Esophagus muscularis mucosa (tissue), 4 donors: ENCODE measurements at places on chromosomes 11 and 22. TPM values are rescaled to one million over a fixed set of nuclear protein-coding genes. Genes with fewer than 3 reads are reported as not detected.

DNA sequence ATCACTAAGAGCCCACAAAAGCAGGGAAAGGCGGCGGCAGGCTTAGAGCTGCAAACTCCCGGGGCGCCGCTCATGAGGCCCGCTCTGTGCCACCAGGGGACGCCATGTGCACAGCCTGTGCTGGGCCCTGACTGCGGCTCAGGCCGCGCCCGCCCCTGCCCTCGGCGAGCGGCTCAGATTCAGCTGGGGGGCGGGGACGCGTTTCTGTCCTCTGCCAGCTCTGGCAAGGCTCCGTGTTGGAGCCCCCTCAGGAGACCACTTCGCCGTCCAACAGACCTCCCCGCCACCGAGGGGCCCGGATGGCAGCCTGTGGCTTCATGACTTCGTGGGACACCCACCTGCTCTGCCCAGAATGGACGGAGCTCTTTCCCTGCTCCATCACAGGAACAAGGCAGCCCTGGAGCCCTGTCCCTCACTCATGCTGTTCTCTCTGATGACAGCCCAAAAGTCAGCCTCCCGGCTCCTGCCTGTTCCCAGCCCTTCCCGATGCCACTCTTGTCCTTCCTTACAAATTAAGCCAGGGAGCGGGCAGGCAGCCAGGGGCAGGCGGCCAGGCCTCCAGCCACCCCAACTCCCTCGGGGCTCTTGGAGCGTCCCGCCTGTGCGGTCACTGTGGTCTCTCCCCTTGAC is 69.1 kb downstream of the NAT10 start:
- DNase-seq: peak; percentile 94

DNA sequence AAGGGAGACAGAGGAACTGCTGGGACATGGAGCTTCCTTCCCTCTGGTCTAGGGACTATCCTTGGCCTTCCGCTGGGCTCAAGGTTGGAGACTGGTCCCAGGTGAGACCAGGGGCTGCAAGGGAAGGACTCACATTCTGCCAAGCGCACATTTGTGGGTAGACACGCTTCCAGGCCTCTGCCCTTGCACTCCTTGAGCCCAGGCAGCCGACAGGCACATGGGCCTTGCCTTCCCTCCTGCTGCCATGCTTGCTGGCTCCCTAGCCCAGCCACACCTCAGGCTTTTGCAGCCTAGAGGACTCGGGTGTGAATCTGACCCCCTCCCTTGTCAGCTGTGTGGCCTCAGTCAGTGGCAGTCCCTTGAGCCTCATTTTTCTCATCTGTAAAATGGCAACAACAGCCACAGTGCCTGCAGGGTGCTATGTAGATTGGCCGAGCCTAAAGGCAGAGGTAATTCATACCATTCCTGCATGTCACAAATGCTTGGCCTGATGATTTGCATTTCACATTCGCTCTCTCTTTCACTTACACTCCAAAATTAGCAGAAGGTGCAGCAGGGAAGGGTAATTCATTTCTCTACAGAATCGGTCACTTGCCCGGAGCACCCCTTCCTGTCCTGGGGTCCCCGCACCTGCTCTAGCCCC is 57.6 kb upstream of the NECTIN1 start:
- DNase-seq: no peak

DNA sequence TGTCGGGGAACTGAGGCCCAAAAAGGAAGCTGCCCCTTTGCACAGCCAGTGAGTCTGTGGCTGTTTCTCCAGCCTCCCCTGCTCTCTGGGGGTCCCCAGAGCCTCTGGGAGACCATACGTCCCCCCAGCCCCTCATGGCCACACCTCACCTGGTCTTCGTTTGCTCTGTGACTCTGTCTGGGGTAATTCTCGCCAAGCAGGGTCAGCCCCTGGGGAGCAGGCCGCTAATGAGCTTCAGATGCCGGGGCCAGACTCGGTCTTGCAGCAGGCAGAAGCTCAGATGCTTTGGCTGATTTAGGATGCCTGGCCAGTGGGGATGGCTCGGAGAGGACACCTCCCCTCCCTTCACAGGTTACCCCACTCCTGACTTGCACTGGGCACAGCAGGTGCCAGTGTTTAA is 24.1 kb upstream of the WNT11 start:
- no peak for DNase-seq

- peak; percentile 78 for DNase-seq
These were observed 4.4 kb downstream of the C11orf42 start for GRCh38 chr11:6209801-6210200.

- no peak for DNase-seq
These were observed 3.5 kb downstream of the KLHDC7B start for GRCh38 chr22:50548921-50549790.

DNA sequence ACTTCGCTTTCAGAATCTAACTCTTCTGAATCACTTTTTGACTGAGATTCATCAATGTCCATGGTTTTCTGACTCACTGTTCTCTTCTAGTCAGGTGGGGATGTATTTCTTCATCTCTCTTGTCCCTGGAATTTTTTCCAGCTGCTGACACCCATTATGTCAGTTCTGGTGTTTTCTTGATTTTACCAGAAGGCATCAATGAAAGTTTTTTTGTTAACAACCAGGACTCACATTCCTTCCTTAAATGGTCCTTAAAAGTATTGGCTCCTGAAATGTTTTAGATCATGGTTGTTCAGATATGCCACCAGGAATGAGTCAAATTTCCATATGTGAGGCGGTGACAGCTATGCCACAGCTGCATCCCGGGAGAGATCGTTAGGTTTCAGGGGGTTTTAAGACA is 12.9 kb downstream of the MICAL2 start:
- no peak for DNase-seq

- DNase-seq: no peak
These were observed 760.6 kb downstream of the NTM start for GRCh38 chr11:132131047-132131446.

- no peak for DNase-seq
These were observed 9.9 kb downstream of the P2RY6 start for GRCh38 chr11:73281796-73282660.

- DNase-seq: no peak
These were observed 16.2 kb upstream of the CTTN start for GRCh38 chr11:70381872-70382861.

DNA sequence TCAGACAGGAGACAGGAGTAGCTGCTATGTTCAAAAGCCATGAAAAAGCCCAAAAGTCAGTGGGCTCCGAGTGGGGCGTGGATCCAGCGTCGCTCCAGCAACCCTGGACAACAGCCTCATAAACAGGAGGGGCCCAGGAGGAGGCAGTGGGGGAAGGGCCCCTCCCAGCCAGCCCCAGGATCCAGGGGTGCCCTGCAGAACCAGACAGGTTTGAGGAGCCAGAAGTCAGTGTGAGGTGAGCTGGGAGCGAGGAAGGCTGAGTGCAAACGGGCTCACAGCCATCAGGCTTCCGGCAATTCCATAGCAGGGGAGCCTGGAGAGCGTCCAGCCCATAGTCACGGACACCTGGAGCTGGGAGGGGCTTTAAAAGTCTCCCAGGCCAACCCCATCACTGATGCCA is 217.7 kb downstream of the MN1 start:
- no peak for DNase-seq

- DNase-seq: no peak
These were observed 288.0 kb upstream of the CHORDC1 start for GRCh38 chr11:90510839-90511238.

- DNase-seq: no peak
These were observed 772 bp downstream of the TBC1D10C start for GRCh38 chr11:67404515-67405195.

DNA sequence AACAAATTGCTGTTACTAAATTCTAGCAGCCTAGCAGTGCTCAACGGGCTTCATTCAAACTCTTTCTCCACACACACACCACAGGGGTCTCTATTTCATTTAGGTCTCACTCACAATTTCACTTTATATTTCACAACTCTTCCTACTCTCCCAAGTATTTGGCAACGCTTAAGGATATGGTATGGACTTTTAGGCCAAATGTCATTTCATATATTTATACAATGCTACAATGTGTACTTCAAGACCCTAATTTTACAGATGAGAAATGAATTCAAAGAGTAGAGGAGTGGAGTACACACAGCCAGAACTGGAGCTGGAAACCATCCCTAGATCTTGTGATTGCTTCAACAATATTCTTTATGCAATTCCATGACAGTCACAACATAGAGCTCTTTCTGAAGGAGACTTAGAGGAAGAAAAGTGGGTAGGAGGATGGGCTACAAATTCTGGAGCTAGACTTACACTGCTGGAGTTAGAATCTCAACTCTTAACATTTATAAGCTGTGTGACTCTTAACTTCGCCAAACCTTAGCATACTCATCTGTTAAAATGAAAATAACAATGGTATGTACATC is 2.5 kb upstream of the MS4A13 start:
- DNase-seq: no peak

- DNase-seq: no peak
These were observed 19.1 kb downstream of the CD44 start for GRCh38 chr11:35157814-35158700.

DNA sequence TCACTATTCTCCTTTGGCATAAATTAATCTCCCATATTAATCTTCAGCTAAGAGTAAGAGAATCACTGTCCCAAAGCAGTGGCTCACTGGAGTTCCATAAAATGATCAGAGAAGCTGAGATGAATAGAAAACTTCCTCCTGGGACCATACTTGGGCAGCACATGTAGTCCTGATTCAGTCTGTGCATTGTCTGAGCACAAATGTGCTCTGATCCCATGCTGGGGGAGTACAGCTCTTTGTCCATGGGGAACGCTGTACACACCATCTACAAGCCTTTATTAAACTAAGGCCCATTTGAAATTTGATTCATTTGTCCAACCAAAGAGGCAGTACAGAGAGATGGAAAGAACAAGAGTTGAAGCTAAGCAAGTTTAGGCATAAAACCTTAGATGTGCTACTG is 147.4 kb upstream of the PGR start:
- no peak for DNase-seq

GRCh38 chr11:74786574-74786973 is 37.9 kb downstream of the RNF169 start:
- DNase-seq: no peak

- no peak for DNase-seq
These were observed 90.6 kb downstream of the CELSR1 start for GRCh38 chr22:46446799-46447198.

GRCh38 chr11:115580927-115581680 is 76.9 kb upstream of the CADM1 start:
- no peak for DNase-seq

GRCh38 chr11:95302211-95302610 is 71.2 kb upstream of the SESN3 start:
- no peak for DNase-seq

DNA sequence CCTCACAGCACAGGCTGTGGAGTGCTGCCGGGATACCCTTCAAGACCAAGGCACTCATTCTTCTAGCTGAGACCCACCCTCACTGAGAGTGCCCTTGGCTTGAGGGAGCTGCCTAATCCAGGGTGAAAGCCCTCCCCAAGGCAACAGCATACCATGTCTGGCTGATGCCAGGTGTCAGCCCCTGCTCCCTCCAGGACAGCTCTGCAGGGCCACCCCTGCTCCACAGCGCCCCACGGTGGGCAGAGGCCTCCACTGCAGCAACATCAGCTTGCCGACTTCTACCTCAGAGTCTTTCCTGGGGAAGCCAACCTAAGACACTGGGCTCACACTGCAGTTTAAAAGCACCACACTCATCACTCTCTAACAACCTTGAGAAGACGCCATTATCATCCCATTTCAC is 29.0 kb downstream of the TTLL1 start:
- no peak for DNase-seq

GRCh38 chr11:60989093-60989650 is 17.7 kb downstream of the CD6 start:
- no peak for DNase-seq

DNA sequence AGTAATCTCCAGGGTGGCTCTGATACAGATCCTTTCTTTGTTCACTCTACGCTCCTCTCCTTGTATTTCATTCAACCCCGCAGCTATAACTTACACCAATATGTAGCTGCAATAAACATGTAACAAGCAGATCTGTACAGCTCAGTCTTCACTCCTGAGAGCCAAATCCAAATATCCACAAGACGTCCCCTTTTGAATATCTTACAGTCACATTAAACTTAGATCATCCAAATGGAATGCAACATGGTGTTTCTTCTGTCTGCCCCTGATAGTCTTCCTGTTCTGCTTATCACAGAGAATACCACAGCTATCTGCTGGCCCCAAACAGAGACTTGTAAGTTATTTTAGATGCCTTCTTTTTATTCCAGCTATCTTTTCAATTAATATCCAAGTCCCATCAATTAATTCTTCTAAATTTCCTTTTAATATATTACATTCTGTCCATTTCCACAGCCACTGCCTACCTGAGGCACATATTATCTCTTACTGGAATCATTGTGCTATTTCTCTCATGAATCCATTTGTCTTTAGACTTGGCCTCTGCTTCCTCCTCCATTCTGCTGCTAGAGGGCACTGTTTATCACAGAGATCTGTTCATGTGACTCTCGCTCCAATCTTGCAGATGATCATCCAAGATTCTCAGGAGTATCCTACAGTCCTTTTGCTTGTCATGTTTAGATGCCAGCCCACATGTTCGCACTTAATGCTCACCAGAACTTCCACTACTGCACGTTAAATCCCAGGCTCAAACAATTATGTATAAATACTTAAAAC is 908.6 kb downstream of the NTM start:
- DNase-seq: no peak

DNA sequence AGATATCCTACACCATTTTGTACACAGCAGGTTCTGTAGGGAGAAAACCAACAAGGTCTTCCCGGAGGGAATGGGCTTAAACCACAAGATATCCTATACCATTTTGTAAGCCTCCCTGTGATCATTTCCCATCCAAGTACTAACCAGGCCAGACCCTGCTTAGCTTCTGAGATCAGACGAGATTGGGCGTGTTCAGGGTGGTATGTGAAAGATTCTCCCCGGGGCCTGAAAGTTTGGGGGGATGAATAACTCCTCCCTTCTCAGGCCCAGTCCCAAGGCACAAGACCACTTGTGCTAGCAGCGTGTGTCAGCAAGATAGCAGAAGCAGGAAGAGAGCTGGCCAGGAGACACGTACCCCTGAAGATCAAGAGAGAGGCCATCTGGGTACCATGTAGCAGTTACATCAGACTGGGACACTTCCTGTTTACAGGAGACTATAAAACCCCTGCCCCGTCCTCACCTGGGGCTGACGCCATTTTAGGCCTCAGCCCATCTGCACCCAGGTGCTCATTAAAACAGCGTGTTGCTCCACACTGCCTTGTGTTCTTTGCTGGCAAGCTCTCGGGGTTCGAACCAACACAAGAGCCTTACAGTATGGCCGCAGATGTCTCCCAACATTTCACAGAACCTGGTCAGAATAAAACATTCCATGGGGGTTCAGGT is 17.3 kb downstream of the MIF start:
- DNase-seq: no peak

The ARFIP2 gene
- total RNA-seq: 51.2 TPM

The TTC9C gene
- 12.9 TPM for total RNA-seq

The USP2 gene
- 9.9 TPM for total RNA-seq

The TIGD3 gene
- total RNA-seq: not detected

The CEND1 gene
- 3.2 TPM for total RNA-seq

The MUC2 gene
- total RNA-seq: 0.34 TPM

The P4HA3 gene
- total RNA-seq: 2.1 TPM

The PIK3IP1 gene
- 34.5 TPM for total RNA-seq
